Ammon's horn (tissue), 1 donor: ENCODE measurements at places on chromosomes 6 and 20.

GRCh38 chr20:9912858-9913434 is 74.1 kb upstream of the PAK5 start:
- DNase-seq: peak; percentile 74

DNA sequence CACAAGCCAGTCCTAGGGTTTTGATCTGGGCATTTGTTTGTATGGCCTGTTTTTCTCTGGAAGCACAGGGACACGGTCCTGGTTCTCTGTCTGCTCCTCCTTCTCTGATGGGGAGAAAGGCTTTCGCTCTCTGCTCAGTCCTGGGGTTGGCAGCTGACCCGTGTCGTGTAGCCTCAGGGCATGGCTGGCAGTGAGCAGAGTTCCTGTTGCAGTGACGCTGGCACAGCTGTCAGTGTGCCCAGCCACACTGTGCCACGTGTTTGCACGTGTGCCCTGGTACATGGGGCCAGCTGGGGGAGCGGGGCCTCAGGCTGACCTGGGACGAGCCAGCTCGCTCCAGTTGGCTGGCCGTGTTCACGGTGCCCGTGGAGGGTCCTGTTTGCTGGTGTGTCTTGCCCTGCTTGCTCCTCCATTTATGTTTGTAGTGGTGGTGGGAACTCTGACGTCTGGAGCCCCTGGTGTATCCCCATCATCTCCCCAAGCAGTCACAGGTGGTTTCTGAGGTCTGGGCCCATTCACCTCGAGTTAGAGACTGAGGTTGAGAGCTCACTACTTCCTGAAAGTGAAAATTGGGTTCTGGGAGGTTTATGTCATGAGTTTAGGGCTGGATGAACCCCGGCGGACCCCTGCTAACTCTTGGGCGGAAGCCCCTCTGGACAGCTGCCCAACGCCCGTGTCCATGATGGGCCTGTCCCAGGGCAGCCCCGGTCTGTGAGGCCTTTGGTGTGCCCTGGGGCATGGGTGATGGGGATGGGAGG is 10.2 kb upstream of the DNAJC5 start:
- DNase-seq: no peak

- peak; percentile 42 for DNase-seq
Observed at GRCh38 chr20:33600981-33601380, 61.1 kb upstream of the C20orf144 start.

GRCh38 chr6:135496800-135497411 is 634 bp downstream of the AHI1 start:
- no peak for DNase-seq

DNA sequence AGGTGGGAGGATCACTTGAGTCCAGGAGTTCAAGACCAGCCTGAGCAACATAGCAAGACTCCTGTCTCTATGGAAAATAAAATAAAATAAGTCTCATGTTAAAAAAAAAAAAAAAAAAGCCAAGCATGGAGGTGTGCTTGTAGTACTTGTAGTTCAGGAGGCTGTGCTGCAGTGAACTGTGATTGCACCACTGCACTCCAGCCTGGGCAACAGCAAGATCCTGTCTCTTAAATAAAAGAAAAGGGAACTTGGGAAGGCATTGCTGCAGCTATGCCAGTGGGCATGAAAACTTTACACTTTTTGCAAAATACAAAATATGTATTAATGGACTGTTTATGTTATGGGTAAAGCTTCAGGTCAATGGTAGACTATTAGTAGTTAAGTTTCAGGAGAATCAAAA is 37.5 kb upstream of the REV3L start:
- DNase-seq: no peak

- no peak for DNase-seq
Observed at GRCh38 chr6:116298973-116299372, 19.2 kb upstream of the TSPYL1 start.

DNA sequence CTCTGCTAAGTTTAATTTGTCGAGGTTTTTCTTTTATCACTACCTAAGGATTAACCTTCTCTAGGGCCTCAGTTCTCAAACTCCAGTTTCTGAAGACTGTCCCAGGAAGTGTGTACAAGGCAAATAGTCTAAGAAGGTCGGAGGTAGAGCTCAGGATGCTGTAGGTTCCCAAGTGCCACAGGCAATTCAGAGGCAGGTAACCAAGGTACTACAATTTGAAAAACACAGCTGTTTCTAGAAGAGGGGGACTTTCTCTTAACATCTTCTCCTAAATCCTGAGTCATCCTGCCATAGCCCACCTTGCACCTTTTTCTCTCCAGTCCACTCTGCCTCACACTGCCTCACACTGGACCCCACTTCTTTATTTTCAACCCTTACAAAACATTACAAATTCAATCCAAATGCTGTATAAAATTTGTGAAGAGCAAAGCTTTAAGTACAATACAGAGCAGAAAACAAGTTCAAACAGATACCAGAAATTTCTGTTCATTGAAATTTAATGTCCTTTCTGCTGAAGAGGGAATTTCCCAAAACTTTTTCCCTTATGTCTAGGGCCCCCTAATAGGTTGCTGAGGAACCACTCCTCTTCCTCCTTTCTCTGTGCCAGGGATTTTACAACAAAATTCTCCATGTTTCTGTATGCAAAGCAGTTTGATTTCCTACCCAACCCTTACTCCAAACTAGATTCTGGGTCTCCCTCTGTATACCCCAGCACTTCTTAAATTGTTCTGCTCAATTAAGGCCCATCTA is 43.0 kb downstream of the FRK start:
- no peak for DNase-seq

- no peak for DNase-seq
Observed at GRCh38 chr6:137904822-137905617, 38.0 kb downstream of the TNFAIP3 start.

DNA sequence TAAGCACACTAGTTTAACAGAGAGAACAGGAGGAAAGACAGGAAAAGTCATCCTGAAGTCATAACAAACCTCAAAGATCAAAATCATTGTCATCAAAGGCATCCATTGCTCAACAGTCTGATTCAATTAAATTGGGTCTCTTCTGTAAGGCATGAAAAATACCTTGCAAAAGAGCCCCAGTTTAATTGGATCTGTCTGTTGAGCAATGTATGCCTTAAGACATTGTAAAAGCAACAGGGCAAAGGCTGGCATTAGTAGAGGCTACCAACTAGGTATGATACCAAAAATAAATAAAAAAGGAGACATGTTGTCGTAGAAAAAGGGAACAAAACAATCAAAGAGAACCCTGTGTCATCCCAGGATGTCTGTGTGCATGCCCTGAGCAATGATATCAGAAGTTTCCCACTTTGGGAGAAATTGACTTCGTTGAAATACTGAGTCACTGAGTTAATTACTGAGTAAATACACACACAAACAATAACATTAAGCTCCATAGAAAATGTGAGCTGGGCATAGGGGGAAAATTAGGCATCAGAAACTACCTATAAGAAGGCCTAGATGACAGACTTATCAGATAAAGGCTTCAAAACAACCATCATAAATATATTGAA is 1013.8 kb upstream of the CITED2 start:
- no peak for DNase-seq
